ENCODE measurements at places on chromosomes 2 and 18.

- DNase-seq, result peak; percentile 7
These were observed 77.2 kb upstream of the OTOS start for GRCh38 chr2:240217431-240218301.

DNA sequence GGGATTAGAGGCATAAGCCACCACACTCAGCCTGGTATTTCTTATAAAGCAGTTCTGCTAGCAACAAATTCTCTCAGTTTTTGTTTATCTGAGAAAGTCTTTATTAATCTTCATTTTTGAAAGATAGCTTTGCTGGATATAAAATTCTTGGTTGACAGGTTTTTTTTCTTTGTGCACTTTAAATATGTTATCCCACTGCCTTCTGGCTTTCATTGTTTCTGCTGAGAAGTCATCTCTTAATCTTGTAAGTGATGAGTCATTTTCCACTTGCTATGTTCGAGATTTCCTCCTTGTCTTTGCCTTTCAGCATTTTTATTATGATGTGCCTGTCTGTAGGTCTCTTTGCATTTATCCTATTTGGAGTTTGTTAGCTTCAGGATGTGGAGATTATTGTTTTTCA, 5.9 kb upstream of the ELAC1 start:
- no peak for DNase-seq

GRCh38 chr2:236576953-236577352, 7.3 kb downstream of the ACKR3 start:
- no peak for DNase-seq

- DNase-seq, result no peak
These were observed 40.2 kb downstream of the ZC3H15 start for GRCh38 chr2:186526281-186526680.

DNA sequence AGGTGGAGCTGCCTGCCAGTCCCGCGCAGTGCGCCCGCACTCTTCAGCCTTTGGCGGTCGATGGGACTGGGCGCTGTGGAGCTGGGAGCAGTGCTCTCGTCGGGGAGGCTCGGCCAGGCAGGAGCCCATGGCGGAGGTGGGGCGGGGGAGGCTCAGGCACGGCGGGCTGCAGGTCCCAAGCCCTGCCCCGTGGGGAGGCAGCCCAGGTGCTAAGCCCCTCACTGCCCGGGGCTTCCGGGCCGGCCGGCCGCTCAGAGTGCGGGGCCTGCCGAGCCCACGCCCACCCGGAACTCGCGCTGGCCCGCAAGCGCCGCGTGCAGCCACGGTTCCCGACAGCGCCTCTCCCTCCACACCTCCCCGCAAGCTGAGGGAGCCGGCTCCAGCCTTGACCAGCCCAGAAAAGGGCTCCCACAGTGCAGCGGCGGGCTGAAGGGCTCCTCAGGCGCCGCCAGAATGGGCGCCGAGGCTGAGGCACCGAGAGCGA, 316.4 kb downstream of the RND3 start:
- DNase-seq, result no peak

DNA sequence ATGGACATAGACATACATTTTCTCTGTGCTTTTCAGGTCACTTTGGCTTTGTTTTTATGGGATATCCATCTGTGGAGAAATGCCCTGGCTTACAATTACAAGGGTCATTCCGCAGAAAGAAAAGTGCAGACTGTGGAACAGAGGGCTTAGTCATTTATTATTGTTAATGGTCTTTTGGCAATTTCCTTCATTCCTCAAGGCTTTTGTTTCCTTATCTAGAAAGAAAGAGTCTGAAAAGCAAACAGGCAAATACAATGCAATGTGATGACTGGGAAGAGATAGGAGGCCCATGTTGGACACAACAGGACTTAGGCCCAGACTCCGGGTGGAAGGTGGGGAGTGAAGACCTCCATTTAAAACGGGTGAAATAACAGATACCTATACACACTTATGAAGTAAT, 129.5 kb upstream of the CAVIN2 start:
- DNase-seq, result no peak

DNA sequence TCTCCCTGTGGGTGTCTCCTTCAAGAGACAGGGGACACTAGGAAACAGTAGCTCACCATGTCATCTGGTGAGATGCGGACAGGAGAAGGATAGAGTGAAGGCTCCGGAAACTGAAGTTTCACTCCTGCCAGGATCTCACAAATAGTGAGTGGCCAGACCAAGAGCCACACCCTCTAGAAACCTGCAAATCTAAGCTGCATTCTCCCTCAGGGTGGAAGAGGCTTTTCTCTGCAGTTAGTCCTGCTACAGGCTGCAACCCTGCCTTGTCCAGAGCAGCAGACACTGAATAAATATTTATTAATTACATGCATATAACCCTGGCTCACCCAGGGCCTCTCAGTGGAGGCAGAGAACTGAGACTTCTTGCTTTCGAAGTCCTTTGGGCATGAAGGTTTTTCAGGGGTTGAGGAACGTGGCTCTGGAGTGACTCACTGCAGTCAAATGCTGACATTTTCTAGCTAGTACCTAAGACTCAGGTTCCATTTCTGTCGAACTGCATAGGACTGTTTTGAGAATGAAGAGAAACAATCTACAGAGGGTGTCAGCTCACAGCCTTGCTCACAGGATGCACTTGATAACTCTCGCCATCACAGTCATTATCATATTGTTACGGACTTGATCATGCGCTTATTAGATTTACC, 87.3 kb downstream of the ACTR2 start:
- DNase-seq, result no peak

- peak; percentile 3 for DNase-seq
These were observed 60.6 kb downstream of the ITGA4 start for GRCh38 chr2:181517685-181518301.

GRCh38 chr2:48312126-48312525, 217.8 kb upstream of the STON1 start:
- DNase-seq, result no peak

DNA sequence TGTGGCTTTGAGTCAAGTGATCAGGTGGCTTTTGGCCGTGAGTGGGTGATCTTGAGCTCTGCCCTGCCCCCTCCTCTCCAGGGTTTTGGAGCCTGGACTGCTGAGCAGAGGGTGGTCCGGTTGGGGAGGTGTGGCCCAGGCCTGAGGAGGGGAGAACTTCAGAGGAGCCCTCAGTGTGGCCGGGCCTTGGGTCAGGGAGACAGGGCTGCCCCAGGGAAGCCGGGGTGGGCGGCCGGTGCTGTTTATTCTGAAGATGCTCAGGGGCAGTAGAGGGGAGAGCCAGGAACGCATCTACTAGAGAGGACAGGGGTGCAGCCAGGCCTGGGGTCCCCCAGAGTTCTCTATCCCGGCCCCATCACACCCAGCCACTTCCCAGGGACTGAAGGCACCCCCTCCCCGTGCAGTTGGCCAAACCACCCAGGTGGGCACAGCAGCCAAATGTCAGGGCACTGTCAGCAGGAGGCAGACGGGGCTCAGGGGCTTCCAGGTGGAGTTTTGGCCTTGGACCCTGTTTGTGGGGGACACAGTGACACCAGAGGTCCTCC, 963 bp downstream of the ERFE start:
- no peak for DNase-seq

DNA sequence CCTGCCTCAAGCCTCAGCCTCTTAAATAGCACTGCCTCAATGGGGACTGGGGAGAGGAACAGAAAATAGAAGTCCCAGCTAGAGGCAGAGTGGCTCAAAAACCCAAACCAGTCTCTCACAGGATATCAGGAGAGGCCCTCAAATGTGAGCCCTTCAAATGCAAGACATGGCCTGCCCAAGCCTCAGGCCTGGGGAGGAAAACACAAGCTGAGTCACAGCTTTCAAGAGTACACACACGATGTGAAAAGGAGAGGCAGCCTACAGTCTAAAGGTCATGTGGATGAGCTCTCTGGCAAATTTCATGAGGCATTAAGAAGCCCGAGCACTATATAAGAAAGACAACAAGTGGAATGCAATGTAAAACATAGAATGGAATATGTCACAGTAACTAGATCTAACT, 316.6 kb upstream of the MEX3C start:
- DNase-seq, result no peak

DNA sequence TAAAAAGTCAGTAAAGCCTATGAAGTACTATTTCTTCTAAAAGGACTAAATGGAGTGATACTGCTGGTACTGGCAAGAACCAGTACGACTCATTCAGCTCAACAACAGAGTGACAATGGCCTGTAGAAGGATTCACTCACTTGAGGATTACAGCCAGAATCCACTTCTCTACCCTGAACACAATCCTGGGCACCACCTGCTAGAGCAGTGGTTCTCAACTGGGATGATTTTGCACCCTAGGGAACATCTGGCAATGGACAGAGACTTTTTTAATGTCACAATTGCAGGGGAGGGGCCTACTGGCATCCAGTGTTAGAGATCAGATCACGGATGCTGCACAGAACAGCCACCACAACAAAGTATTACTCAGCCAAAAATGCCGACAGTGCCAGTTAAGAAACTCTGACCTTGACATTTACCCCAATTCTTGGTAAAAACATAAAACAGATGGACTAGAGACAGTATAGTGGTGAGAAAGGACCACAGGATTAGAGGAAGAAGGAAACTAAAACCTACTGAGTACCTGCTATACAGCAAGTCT, 5.0 kb downstream of the SPIRE1 start:
- no peak for DNase-seq

- DNase-seq, result peak; percentile 40
These were observed 83.3 kb upstream of the POMC start for GRCh38 chr2:25251422-25252273.

- DNase-seq, result no peak
These were observed 13.0 kb downstream of the TEX44 start for GRCh38 chr2:231605607-231606091.

GRCh38 chr2:29495536-29496060, 380.4 kb downstream of the CLIP4 start:
- no peak for DNase-seq

- no peak for DNase-seq
These were observed 84.8 kb downstream of the CCBE1 start for GRCh38 chr18:59612381-59612780.

DNA sequence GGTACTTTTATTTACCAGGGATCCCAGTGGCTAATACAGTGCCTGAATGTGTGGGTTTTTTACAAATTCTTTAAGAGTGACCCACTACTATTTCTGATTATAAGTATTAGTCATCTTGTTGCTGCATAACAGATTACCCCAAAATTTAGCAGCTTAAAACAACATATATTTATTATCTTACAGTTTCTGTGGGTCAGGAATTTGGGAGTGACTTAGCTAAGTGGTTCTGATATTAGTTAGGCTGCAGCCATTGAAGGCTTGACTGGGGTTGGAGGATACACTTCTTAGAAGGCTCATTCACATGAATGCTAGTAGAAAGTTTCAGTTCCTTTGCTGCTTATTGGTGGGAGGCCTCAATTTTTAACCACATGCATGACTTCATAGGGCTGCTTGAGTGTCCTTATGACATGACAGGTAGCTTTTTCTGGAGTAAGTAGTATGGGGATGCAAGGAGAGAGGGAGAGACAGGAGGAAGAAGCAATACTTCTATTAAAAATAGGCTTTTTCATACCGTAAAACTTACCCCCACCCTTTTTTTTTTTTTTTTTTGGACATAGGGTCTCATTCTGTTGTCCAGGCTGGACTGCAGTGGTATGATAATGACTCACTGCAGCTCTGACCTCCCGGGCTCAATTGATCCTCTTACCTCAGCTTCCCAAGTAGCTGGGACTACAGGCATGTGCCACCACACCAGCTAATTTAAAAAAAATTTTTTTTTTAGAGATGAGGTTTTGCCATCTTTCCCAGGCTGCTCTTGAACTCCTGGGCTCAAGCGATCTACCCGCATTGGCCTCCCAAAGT, 13.3 kb upstream of the POLE4 start:
- no peak for DNase-seq

DNA sequence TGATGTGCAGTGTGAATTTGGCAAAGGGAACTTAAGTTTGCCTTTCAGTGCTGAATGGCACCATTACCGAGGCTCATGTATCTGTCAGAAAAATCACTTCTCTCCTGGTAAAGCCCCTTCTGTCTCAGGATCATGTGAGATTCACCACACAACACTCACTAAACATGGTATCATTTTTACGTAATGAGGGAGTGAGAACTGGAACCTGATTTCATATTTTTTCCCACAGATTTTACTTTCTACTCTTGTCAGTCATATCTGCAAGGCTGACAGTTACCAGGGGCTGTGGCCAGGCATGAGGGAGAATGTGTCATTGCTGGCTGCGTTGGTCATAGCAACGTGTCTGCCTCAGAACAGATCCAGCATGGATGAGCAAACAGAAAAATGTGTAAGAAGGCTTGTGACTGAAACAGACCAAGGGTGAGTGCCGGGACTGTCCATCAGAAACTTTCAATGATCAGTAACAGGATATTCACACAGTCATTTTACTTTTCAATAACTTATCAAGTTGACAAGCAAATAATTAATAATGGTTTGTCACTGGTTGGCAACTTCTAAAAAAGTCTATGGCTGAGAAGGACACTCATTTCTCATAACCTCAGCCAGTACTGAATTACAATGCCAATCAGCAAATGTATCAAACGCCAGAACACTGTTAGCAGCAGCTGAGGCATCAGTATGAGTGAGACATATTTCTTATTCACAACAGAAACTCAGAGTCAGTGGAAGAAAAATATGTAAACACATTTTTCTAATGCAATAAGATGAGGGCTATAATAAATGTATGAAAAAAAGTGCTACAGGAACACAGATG, 100.5 kb downstream of the CDC42EP3 start:
- no peak for DNase-seq

- DNase-seq, result peak; percentile 11
These were observed 30.6 kb upstream of the TMBIM1 start for GRCh38 chr2:218322768-218323525.

DNA sequence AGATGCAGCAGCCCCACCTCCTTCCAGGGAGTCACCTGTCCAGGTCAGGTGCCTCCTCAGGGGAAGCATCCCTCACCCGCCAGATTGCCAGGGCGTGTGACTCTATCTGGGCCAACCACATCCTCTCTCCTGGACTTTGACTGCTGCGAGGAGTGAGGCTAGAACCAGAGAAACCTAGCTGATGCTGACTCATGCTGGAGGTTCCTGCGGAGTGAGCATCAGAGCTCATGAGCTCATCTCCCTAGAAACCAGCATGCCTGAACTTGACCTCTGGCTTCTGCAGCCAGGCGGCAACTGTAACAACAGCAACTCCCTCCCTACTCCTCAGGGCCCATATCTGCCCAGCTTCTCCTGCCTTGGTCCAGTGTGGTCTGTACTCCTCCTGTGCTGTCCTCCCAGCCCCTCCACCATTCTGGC, 28.3 kb upstream of the NT5DC4 start:
- DNase-seq, result peak; percentile 11

DNA sequence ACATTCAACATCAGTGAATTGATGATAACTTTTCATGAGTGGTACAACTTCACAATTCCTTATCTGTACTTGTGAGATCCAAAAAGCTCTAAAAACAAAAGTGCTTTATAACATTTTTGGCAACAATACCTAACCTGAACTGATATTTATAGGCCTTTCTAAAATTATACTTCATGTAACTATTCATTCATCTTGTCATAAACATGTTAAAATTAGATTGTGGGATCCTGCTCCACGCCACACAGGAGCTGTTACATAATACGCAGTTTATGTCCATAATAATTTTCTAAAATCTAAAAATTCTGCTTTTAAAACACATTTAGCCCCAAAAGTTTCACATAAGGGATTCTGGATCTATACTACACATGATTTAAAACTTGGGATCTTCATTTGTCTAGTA, 908.5 kb upstream of the CHAC2 start:
- DNase-seq, result no peak

GRCh38 chr2:44965684-44966083, 24.2 kb downstream of the SIX3 start:
- DNase-seq, result no peak

Measured in activated T-cell treated with anti-CD3 and anti-CD28 coated beads for 4 hours (primary cell).